CMK (cell line): ENCODE measurements at places on chromosomes 7 and 10.

- DNase-seq, result no peak
These were observed 38.0 kb upstream of the TARP start for GRCh38 chr7:38311329-38311937.

GRCh38 chr7:24334012-24334411 lies 50.0 kb downstream of the NPY start:
- DNase-seq, result no peak

DNA sequence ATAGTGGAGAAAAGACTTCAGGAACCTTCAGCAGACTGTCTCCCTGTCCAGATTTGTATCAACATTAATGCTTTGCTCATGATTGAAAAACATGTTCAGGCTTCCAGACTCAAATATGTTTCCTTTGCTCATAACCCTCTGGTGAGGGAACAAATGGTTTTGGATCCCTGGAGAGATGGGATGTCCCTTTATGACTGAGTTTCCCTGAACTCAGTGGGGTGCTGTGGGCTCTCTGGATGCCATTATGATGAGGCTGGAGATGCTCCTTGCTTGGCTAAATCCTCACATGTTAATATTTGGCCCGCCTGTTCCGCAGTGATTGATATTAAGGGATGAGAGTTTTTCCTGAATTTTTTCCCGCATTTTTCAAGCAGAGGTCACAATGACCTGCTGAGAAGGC lies 749.4 kb downstream of the SUGCT start:
- DNase-seq, result no peak

GRCh38 chr7:128839751-128840177 lies 9.6 kb downstream of the FLNC start:
- no peak for DNase-seq

DNA sequence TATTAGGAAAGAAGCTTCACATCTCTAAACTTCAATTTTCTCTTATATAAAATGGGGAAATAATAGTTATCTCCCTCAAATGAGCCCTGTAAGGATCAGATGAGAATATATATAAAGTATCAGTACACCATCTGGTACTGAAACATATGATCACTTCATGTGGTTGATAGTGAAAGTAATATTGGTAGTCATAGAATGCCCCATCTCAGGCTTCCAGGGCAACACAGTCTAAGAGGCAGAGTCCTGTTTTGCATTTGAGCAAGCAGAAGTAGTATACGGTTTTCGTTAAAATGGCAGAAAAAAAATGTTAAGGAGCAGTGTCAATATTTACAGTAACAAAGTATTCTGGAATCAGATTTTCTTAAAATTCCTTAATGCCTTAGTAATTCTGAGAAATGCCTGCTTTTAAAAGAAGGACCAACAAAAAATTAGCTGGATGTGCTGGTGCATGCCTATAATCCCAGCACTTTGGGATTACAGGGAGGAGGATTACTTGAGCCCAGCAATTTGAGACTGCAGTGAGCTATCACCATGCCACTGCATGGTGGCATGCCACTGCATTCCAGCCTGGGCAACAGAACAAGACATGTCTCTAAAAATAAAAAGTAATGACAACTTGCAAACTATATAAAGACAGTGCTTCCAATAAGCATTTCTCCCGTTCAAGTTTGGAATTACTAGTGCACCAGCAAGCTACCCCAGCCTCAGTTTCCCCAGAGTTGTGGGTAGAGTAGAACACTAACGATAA lies 19.8 kb downstream of the KBTBD2 start:
- no peak for DNase-seq

GRCh38 chr7:136228171-136228570 lies 251.0 kb upstream of the MTPN start:
- no peak for DNase-seq

DNA sequence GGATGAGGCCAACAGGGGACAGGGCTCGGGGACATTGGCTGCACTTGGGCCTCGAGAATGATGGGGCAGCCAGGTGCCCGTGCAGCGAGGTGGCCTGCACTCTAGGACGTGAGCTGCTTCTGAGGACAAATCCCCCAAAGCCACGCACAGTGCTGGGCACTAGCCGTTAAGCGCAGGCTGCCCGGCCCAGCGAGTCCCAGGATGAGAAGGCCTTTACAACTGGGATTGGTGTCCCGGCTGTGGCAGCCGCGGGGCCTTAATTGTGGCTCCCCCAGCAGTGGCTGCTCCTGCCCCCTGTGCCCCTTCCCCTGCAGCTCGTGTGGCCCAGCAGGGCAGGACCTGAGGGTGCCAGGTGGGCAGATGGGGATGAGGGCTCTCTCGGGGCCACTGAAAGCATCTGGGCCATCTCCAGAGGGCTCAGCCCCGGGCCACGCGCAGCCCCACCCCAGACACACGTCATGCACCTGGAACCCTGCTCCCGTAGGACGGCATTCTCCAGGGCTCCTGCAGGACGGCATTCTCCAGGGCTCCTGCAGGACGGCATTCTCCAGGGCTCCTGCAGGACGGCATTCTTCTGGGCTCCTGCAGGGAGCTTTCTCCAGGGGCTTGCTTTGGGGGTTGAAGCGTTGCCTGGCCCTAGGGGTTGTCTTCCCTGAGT lies 6.6 kb downstream of the PWWP2B start:
- no peak for DNase-seq

DNA sequence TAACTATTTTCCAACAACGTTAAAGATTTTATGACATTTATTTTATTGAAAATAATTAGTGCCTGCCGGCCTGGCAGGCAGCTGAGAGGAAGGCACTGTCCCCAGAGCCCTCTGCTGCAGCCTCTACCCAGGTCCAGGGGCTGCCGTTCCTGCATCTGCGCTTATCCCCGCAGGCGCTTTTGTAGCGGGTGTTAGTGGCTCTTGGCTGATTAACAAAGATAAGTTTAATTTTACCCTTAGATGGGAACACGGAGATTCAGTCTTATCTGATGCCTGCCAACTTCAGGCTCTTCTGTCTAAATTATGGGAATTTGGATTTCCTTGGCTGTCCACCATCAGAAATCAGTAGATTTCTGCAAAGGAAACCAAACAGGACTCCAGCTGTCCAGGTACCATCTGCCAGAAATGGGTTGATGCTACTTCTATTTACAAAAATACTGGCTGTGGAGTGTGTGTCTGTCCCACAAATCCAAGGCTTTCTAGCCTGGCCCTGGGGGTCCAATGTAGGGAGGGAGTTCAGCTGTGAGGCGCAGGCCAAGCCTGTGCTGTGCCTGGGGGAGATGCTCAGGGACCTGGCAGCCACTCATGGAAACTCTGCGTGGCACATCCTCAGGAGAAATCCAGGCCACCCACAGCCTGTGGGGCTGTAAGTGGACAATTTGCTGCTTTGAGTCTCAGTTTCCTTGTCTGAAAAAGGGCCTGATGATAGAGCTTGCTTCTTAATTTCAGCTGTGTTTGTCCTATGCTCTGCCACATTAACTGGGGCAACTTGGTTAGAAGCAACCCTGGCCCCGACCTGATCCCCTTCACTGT lies 62.0 kb upstream of the IGFBP3 start:
- DNase-seq, result no peak

- DNase-seq, result no peak
These were observed 17.9 kb upstream of the MNX1 start for GRCh38 chr7:157028199-157028903.

DNA sequence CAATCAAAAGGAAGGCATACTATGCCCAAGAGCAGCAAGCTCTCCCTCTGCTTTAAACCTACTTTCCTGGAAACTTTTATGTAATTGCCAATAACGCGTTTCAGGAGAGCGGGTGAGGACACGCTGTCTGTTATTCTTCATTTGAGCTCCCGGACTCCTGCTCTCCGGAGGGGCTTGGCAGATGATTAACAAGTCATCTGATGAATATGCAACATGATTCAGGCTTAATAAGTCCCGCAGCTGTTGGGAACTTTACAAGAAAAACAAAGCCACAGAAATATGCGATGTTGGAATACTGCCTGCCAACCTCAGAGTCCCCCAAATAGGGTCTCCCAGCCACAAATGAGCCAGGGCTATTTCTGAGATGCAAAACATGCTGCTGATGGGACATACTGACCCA lies 348.0 kb downstream of the GPAM start:
- DNase-seq, result no peak

DNA sequence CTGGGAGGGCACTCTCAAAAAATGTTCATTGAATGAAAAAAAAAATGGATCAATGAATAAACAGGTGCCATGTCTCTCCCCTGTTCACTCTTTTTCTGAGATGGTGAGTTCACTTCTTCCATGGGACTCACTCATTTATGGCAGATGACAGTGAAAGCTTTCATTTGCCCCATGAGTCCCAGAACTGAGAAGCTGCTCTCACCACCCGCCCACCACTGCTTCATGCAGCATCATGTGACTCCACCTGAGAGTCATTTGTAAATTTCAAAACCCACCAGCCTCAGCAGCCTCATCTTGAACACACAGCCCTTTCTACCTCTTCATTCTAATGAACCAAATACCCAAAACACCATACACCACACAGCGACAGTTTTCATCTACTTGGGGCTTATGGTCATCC lies 64.9 kb downstream of the SCRN1 start:
- no peak for DNase-seq

DNA sequence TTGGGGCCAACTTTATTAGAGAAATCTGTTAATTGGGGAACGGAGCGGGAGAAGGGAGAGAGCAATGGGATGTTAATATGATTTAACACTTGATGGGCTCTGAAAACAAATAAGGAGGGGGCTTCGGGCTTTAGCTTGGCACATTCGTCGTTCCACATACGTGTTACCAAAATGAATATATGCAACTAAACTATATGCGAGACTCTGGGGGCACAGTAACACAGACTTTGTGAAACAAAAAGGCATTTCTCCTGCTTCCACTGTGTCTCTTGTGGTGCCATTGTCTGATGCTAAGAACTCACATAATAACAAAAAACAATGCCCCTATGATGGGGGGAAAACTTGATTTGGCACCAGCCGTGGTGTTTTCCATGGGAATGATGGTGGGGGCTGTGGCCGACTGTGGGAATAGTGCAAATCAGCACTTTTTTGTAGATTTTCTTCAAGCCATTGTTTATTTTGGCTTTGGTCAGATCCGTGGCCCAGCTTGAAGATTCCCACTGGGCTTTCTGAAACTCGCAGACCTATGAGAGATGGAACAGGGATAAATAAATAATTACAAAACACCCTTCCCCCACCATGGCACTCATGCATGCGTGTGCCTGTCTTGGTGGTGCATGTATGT lies 2.2 kb upstream of the MXI1 start:
- no peak for DNase-seq

DNA sequence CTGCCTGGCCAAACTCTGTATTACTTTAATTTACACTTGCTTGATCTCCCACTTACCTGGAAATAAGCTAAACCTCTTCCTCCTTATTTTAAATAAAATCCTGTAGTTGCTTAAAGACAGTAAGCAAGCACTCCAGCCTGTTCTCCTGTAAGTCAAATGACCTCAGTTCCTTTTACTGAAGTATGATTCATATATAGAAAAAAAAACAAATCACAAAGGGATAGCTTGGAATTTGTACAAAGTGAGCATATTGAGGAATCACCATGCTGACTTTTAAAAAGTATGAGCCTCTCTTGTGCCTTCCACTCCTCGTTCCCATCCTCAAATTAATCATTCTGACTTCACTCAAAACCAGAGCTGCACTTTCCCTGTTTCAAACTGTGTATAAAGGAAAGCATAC lies 52.0 kb downstream of the C10orf90 start:
- no peak for DNase-seq

DNA sequence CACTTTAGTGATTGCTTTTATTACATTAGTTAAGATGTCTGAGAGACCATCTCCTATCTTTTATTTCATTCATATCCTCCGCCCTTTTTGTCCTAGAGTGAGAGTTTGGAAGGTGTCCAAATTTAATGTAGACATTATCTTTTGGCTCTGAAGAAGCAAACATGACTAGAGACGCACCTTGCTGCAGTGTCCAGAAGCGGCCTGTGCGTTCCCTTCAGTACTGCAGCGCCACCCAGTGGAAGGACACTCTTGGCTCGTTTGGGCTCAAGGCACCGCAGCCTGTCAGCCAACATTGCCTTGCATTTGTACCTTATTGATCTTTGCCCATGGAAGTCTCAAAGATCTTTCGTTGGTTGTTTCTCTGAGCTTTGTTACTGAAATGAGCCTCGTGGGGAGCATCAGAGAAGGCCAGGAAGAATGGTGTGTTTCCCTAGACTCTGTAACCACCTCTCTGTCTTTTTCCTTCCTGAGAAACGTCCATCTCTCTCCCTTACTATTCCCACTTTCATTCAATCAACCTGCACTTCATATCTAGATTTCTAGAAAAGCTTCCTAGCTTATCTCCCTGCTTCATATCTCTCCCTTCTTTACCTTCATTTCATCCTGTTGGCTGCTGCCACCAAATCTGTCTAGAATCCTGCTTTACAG lies 10.4 kb upstream of the CLCN1 start:
- DNase-seq, result no peak

- no peak for DNase-seq
These were observed 489.9 kb downstream of the NXPH1 start for GRCh38 chr7:8923164-8923806.

DNA sequence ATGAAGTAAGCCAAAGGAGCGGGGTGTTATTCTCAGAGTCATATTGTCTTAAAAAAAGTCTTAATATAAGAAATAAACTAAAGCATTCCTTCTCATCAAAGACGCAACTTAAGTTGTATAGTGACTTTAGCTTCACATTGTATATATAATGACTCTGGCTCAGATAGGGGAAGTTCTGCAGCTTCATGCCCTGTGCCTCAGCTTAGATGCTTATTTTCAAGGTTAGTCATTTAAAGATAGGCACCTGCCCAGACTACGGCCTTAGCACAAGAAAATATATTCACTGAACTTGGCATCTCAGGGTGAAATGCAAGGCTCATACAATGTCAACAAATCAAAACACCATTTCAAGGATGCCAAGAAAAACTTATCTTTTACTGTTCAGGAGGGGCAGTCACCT lies 52.8 kb upstream of the DNAJB12 start:
- no peak for DNase-seq

DNA sequence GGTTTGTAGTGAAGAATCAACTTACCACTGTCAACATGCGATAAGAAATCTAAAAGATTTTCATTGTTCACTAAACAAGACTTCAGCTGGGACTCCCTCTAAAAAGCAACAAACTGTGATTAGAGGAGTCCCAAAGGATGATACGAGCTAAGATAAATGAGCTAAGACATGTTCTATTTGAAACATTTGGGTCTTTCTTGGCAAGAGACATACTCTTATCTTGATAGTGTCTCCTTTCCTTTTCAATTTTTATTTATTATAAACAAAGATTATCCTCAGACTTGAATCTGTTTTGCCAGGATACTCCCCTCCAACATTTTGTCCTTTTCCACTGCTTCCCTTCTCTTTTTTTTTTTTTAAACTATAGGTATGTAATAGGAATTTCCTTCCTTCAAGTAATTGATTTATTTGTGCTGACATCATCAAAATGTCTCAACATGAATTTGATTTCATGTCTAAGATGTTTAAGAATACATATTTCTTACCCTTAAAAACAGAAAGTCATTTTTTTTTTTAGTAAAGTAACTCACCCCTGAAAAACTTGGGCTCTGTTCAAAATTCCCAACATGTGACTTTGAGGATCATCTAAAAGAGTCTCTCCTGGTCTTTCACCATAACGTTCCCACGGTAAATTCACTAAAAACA lies 158.4 kb upstream of the NRP1 start:
- DNase-seq, result no peak

GRCh38 chr7:135822376-135822775 lies 73.8 kb upstream of the FAM180A start:
- no peak for DNase-seq
